Lung (tissue), 17 donors: ENCODE measurements at places on chromosomes 2 and 18.

GRCh38 chr2:53463806-53464726 is 303.5 kb upstream of the CHAC2 start:
- H3K27me3 ChIP-seq = no peaks in the 10 kb centered on the region
- no peak overlapping the region for H3K4me3 ChIP-seq
- H3K27ac ChIP-seq = no peak overlapping the region
- H3K36me3 ChIP-seq = no peaks in the 10 kb centered on the region

- H3K4me3 ChIP-seq = no peak overlapping the region
- no peak overlapping the region for H3K27ac ChIP-seq
- DNase-seq = no peak
- peaks cover 10% of the 10 kb centered on the region for H3K27me3 ChIP-seq
Observed at GRCh38 chr2:240449764-240450531, 14.5 kb downstream of the GPC1 start.

DNA sequence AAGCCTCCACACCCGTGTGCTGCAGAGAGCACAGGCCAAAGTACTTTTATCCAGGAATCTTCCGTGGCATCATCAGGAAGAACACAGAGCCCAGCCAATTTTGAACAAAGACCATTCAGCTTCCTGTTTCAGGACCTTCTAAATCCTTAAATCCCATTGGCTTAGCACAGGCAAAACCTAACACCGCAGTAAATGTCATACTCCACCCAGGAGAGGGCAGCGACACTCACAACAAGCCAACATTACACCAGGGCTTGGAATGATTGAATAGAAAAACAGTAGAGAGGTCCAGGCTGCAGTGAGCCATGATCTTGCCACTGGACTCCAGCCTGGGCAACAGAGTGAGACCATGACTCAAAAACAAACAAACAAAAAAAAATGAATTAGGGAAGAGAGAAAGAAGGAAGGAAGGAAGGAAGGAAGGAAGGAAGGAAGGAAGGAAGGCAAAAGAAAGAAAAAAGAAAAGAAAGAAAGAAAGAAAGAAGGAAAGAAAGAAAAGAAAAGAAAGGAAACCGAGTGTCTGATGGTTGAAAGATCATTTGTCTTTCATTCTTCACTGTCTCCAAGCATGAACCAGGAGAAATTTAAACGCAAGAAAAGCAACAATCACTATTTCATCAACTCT is 144.6 kb upstream of the SATB2 start:
- no peaks in the 10 kb centered on the region for H3K4me1 ChIP-seq
- DNase-seq = no peak
- peaks cover 8% of the 10 kb centered on the region for H3K27me3 ChIP-seq
- no peak overlapping the region for H3K27ac ChIP-seq
- no peaks in the 10 kb centered on the region for H3K36me3 ChIP-seq
- H3K4me3 ChIP-seq = no peak overlapping the region

DNA sequence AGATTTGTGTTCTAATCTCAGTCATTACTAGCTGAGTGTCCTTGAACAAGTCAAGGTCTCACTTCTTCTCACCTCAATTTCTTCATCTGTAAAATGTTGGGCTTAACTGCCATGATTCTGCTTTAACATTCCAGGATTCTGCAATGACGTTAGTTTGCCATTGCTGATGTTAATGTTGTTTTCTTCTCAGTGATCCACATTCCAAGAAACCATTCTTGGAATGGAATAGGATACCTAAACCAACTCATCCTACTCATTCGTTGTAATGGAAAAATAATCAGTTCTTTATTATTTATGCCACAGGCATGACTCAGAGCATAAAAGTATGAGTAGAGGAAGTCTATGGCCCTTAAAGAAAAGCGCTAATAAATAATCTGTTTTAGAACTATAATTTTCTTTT is 140.2 kb upstream of the ETAA1 start:
- H3K4me3 ChIP-seq = no peak overlapping the region
- no peak for DNase-seq
- H3K27me3 ChIP-seq = no peaks in the 10 kb centered on the region
- no peaks in the 10 kb centered on the region for H3K36me3 ChIP-seq
- H3K4me1 ChIP-seq = peaks cover 38% of the 10 kb centered on the region
- H3K27ac ChIP-seq = no peak overlapping the region

GRCh38 chr18:8480506-8481328 is 128.5 kb upstream of the RAB12 start:
- peak; percentile 81 for DNase-seq
- no peak overlapping the region for H3K4me3 ChIP-seq
- no peaks in the 10 kb centered on the region for H3K27me3 ChIP-seq
- no peak overlapping the region for H3K27ac ChIP-seq

DNA sequence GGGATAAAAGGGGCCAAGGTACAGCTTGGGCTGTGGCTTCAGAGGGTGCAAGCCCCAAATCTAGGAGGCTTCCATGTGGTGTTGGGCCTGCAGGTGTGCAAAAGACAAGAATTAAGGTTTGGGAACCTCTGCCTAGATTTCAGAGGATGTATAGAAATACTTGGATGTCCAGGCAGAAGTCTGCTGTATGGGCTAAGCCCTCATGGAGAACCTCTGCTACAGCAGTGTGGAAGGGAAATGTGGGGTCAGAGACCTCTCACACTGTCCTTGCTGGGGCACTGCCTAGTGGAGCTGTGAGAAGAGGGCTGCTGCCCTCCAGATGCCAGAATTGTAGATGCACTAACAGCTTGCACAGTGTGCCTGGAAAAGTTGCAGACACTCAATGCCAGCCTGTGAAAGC is 880.6 kb upstream of the ID2 start:
- H3K4me1 ChIP-seq = peaks cover 2% of the 10 kb centered on the region
- H3K36me3 ChIP-seq = no peaks in the 10 kb centered on the region
- no peak overlapping the region for H3K27ac ChIP-seq
- H3K4me3 ChIP-seq = no peak overlapping the region

- peak; percentile 95 for DNase-seq
- H3K27me3 ChIP-seq = no peaks in the 10 kb centered on the region
- H3K27ac ChIP-seq = no peak overlapping the region
- peaks cover 5% of the 10 kb centered on the region for H3K4me1 ChIP-seq
- no peaks in the 10 kb centered on the region for H3K36me3 ChIP-seq
- H3K4me3 ChIP-seq = no peak overlapping the region
Observed at GRCh38 chr18:39846265-39846664, 2108.8 kb upstream of the PIK3C3 start.

DNA sequence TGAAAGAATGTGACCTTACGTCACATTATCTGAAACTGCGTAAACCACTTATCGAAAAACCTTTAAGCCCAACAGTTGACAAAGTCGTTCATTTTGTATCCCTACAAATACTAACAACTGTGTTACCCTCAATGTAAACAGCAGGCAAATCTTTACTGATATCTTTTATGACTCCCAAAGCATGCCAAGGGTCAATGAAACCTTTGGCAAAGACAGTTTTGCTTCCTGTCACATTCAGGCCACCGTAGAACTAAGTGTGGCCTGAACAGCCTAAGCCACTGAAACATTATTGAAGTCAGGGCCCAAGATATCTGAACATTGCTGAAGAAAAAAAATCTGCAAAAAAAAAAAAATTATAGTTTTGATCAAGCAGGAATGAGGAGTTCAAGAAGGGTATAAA is 77.3 kb downstream of the FAM124B start:
- H3K4me1 ChIP-seq = no peaks in the 10 kb centered on the region
- H3K27me3 ChIP-seq = no peaks in the 10 kb centered on the region
- no peak overlapping the region for H3K27ac ChIP-seq
- no peak for DNase-seq

DNA sequence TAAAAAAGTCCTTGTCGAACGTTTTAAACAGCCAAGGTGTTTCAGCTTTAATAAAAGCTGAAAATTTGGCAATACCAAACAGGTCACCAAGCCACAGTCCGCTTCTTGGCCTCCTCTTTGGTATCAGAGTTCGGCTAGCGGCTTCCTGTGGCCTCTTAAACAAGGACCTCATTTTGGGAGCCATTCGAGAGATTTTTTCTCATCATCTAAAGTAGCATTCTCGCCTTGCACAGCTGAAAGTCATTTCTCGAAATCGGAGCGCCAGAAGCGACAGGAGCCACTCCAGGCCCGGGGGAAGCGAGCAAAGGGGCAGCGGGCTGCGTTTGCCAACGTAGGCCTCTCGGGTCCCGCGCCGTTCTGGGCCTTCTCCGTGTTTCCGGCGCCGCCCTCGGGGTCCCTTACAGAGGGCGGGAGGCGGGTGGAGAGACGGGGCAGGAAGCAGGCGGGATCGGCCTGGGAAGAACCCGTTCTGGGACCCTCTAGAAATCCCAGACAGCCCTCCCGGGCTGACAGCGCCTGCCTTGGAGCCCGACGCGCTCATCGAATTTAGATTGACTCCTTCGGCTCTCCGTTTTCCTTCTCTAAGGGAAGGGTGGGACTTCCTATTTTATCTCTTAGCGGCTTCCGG is 522 bp upstream of the ZNF407 start:
- peak overlapping the region; percentile 67 for H3K4me3 ChIP-seq
- peaks cover 14% of the 10 kb centered on the region for H3K4me1 ChIP-seq
- no peak for DNase-seq
- peak overlapping the region; percentile 95 for H3K27ac ChIP-seq
- no peaks in the 10 kb centered on the region for H3K36me3 ChIP-seq

DNA sequence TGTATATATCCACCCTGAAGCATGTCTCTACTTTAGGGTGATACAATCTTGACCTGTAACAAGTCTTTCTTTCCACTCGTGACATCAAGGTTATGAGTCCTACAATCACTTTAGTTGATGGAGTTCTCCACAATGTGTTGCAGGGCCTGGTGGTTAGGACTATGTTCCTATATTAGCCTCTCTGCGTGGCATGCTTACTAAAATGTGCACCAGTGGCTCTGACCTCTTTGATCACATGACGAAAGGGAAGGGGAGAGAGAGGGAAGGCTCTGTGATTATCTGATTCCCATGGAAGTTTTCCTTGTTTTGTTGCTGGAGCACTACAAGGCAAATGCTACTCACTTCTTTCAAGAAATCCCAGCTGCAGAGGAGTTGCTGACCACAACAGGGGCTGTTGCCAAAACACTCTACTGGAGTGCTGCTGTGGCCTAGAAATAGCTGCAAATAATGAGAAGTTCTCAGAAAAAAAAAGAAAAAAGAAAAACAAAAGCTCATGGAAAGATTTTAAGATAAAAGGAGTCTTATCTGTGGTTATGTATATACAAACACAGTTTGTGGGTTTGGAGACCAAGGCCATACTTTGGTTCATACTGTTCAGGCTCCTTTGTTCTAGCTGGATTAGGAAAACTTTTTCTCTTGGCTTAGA is 272.8 kb upstream of the MMADHC start:
- H3K4me3 ChIP-seq = no peak overlapping the region
- peak; percentile 97 for DNase-seq
- H3K4me1 ChIP-seq = no peaks in the 10 kb centered on the region
- peak overlapping the region; percentile 46 for H3K27ac ChIP-seq
- no peaks in the 10 kb centered on the region for H3K27me3 ChIP-seq
- H3K36me3 ChIP-seq = no peaks in the 10 kb centered on the region

- H3K27ac ChIP-seq = no peak overlapping the region
- no peaks in the 10 kb centered on the region for H3K27me3 ChIP-seq
- H3K4me1 ChIP-seq = no peaks in the 10 kb centered on the region
- no peaks in the 10 kb centered on the region for H3K36me3 ChIP-seq
Observed at GRCh38 chr18:8980918-8981317, 121.6 kb upstream of the NDUFV2 start.
